Activated naive CD4-positive, alpha-beta T cell treated with anti-CD3 and anti-CD28 coated beads, Interleukin-2, amount 10 ng/mL, durations not matched to agents 7 days and 5 days (primary cell): ENCODE measurements at places on chromosomes 2 and 18.

- DNase-seq, result no peak
Observed at GRCh38 chr2:171260471-171261424, 100.1 kb upstream of the TLK1 start.

- no peak for DNase-seq
Observed at GRCh38 chr2:15745350-15745749, 153.7 kb downstream of the DDX1 start.

DNA sequence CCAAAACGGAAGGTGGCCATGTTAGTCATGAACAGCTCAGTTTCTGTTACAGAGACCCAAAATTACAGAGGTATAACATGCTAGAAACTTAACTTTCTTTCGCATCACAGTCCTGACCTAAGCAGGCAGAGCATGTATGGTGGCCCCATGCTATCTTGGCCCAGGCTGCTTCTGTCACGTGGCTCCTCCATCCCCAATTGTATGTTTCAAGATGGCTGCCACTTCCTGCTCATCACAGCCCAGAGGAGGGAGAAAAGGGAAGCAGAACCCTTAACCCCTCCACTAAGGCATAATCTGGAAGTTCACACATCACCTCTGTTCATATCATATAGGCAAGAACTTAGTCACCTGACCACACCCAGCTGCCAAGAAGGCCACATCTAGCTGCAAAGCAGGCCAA, 28.7 kb downstream of the CDK15 start:
- no peak for DNase-seq

DNA sequence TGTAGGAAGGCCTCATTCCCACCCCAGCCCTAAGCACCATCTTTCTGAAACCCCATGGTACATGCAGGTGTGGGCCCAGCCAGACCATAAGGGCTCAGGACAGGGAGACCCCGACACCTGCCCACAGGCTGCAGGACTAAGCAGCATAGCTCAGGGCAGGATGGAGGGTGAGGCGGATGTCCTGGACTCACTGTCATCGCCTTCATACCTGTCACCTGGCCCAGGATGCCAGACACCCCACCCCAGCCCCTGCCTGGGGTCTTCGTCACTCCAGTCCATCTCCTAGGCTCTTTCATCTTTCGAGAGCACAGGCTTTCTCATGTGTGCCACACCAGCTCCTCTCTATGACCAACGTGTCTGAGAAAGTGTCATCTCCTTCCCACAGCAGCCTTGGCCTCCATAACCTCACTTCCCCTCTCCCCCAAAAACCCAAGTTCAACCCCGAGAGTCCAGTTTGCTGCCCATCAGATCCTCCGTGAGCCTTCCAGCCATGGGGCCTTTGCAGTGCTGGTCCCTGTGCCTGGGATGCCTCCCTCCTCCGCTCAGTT, 71.5 kb downstream of the EMX1 start:
- no peak for DNase-seq

DNA sequence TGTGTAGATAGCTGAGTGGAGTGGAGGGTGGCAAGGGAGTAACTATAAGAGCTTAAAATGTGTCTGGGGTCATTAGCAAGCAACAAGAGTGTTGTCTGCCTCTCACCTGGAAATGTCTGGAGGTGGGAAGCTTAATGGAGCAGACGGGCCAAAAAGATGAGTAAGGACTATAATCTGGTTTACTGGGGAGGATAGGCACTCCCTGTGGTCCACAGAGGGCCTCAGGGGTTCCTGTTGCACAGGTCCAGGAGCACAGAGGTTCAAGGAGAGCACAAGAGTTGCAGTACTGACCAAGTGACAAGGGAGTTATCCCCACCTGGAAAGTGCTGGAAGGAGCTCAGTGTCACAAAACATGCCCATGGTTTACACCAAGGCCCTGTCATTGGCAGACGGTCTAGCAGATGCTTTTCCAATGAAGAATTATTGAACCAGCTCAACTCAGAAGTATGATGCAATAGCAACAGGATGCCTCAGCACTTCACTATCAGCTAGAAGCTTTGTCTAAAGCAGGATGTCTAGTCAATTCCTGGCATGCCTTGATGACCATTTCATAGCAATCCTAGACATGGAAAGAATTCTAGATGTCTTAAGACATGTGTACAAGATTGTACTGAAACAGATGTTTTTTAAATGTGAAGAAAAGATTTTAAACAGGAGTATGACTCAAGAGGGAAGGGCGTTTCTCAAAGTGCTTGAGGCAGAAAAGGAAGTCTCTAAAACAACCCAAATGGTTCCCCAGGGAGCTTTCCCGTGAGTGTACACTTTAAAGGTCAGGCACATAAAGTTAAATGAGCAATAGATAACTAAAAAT, 62.9 kb upstream of the SERPINE2 start:
- no peak for DNase-seq

DNA sequence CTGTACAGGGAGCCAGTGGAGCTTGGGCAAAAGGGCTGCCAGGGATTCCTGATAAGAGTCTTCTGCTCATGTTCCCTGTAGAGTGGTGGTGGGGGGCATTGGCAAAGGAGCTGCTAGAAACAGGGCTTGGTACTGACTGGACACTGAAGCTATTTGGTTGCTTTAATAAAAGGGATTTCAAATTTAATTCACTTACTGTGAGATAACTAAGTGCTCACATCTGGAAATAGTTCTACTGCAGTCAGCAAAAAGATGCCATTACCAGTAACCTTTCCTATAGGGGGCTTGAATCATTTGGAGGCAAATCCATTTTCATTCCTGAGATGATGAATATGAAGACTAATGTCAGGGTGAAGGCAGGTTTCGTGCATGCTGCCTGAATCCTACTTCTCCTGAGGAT, 94.3 kb upstream of the DOCK10 start:
- DNase-seq, result no peak

DNA sequence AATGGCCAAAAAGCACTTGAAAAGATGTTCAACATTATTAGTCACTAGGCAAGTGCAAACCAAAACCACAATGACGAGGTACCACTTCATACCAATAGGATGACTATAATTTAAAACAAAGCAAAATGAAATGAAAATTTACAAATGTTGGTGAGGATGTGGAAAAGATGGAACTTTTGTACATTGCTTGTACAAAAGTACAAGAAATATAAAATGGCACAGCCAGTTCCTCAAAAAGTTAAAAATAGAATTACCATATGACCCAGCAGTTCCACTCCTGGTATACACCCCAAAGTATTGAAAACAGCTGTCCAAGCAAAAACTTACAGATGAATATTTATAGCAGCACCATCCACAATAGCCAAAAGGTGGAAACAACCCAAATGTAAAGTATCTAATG, 107.8 kb upstream of the XPO1 start:
- no peak for DNase-seq

DNA sequence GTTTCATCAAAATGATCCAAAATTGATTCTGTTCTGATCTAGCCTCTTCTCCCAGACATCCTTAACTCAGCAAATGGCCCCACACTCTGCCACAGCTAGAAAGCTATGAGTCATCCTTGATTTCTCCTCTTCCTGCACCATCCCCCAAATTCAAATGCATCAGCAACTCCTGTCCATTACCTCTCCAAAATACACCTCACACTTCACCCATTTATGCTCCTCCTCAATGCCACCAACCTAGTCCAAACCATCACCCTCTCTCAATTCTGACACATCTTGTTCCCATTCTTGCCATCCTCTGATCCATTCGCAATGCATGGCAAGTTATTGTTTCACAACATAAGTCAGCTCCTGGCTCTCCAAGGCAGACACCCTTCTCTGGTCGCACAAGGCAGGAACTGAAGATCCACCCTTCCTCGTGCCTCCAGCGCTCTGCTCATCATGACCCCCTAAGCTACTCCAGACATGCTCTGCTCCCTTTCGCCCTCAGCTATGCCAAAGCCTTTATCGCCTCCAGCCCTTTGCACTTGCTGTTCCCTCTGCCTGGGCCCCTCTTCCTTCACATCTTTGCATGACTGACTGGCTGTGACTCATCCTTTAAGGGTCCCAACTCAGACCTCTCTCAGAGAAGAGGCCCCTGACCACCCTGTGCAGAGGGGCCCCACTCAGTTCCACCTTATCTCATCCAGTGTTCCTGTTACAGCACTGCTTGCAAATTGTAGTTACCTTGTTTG, 83.6 kb downstream of the MREG start:
- no peak for DNase-seq

GRCh38 chr18:74230922-74231714, 60.6 kb downstream of the CYB5A start:
- no peak for DNase-seq

- DNase-seq, result peak; percentile 38
Observed at GRCh38 chr2:227805578-227805977, 8.1 kb upstream of the CCL20 start.

DNA sequence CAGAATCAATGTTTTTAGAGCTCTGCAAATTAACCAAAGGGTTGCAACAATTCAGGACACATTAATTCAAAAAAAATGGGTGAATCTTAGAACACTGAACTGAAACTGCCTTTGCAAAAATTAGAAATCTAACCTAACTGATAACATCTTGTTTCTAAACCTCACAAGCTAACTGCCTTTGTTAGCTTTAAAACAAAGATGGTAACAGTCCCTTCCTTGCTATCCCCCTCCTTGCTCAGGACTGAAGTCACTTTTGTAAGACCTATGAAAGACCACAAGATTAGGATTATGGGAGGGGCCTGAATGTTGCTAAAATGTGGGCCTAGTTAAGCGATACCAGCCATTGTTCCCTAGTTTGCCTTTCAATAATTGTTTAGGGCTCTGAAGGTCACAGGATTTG, 44.9 kb upstream of the LONRF2 start:
- DNase-seq, result no peak

GRCh38 chr2:220148471-220149248, 521.2 kb downstream of the SLC4A3 start:
- no peak for DNase-seq

DNA sequence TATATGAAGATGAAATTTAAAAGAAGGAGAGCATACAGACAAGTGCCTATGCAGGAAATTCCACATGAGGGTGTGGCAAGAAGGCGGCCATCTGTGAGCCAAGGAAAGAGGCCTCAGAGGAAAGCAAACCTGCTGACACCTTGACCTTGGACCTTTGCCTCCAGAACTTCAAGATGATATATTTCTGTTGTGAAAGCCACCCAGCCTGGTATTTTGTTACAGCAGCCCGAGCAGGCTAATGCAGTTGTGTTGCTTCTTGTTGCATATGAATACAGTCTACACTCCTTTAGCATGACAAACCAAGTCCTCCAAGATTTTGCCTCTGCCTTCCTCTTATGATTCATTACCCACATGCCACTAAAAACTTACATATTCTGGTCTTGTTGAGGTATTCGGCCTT, 374.8 kb upstream of the TRIB2 start:
- DNase-seq, result no peak

- no peak for DNase-seq
Observed at GRCh38 chr18:49380801-49381200, 79.6 kb downstream of the DYM start.

- DNase-seq, result no peak
Observed at GRCh38 chr2:10325278-10326145, 22.8 kb downstream of the HPCAL1 start.

DNA sequence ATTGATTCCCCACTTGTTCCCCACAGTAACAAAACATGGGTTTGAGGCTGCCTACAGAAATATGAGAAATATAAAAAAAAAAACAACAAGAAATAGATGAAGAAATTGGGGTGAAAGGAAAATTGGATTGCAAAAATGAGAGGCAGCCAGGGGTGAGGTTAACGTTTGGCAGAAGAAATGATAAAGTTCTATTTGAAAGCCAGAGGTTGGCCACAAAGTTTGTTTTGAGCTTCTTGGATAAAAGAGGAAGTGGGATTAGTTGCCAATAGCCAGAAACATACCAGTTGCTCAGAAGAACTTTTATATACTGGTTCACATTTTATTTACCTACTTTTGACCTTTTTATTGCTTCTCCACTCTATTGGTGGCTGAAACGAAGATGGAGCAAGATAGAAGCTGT, 67.5 kb downstream of the FASTKD2 start:
- DNase-seq, result no peak

GRCh38 chr18:56036741-56037140, 448.7 kb upstream of the TCF4 start:
- DNase-seq, result no peak

DNA sequence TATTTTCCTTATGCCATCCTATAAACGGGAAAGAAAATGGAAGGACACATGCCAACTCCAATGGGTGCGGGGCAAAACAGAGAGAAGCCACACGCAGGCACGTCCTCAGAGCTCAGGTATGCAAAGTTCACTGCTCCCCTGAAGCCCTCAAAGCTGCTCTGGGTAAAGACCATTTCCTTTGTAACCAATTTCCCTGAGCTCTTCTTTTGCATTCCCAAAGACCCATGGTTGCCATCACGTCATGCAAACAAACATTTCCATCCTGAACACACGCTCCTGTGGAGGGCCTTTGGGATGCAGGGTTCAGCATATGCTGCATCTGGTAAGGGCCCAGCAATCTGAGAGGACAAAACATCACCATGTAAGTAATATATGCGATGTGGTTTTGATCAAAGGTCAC, 69.4 kb downstream of the EMILIN2 start:
- DNase-seq, result no peak

DNA sequence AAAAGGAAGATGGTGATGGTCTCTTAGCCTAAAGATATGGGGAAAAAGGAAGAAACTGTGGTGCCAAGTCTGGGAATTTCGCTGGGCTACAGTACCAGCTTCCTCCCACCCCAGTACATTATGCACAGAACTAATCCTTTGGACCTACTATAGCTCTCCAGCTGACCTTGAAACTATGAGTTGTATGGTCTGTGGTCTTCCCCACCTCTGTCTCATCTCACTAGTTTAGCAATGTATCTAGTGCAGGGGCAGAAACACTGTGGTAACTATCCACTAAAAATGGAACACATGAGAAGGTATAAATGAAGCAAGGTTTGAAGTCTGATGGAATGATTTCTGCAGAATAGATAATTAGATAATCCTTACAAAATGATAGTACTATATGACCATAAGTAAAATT, 190.4 kb upstream of the CCDC150 start:
- no peak for DNase-seq

GRCh38 chr2:213227458-213227857, 56.8 kb upstream of the SPAG16 start:
- DNase-seq, result no peak

- no peak for DNase-seq
Observed at GRCh38 chr2:223235986-223236385, 184.0 kb downstream of the KCNE4 start.

- DNase-seq, result peak; percentile 64
Observed at GRCh38 chr2:171159372-171160118, 1.1 kb downstream of the TLK1 start.

DNA sequence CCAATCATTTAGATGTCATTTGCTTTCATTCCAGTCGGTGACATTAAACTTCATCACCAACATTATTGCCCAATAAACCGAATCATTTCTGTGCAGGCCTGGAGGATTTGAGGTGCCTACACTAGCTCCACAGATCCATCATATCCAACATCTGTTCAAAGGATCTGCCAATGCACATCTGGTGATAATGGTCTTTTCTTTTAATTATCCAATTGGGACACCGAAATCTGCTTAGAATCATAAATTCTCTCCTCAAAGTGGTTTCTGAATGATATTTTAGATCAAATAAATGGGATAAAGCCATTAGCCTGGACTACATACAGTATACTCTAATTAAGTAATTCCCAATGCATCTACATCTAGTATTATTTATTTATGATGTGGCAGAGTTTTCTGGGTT, 85.6 kb downstream of the ABCA12 start:
- no peak for DNase-seq

GRCh38 chr2:69914950-69915945, at the start of gene MXD1:
Gene MXD1, plus strand, starts transcription at chr2:69915109. Its CDS starts 222 bp downstream, at chr2:69915331.
- DNase-seq, result peak; percentile 39
